Right lung (tissue), 10 donors: ENCODE measurements at places on chromosomes 11 and 22. TPM values are rescaled to one million over a fixed set of nuclear protein-coding genes. Genes with fewer than 3 reads are reported as not detected.
A peak's percentile ranks its signal among the peaks of the same experiment; 100 is the strongest.

- no peak for DNase-seq
These were observed 6.9 kb downstream of the SMCO4 start for GRCh38 chr11:93536101-93536861.

DNA sequence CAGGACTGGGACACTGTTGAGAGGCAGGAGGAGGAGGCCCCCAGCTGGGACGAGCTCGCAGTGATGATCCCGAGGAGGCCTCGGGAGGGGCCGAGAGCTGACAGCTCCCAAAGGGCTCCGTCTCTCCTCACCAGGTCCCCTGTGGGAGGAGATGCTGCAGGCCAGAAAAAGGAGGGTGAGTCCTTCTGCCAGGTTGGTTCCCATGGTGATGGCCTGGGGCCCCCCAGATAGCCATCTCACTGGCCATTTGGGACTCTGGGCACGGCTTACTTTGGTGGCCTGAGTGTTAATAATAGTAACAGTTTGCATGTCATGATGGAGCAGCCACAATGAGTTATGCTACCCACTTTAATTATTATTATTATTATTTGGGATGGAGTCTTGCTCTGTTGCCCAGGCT lies 18.9 kb downstream of the TRIOBP start:
- no peak for DNase-seq

The ISX gene
- 0.29 TPM for polyA plus RNA-seq

The ACRV1 gene
- polyA plus RNA-seq: 0.73 TPM

DNA sequence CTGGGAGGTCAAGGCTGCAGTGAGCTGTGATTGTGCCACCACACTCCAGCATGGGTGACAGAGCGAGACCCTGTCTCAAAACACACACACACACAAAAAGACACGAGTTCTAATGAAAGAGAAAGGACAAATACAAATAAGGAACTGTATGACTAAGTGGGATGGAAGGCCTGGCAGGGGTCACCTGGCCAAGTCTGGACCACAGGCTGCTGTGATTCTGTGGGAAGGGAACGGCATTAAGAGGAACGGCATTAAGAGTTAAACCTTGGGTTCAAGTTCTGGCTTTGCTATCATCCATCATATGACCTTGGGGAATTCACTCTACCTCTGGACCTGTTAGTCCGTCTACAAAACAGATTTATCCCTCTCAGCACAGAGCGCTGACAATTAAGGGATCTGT lies 47.7 kb downstream of the LRFN4 start:
- DNase-seq: no peak

GRCh38 chr11:131668500-131669400 lies 298.3 kb downstream of the NTM start:
- no peak for DNase-seq

DNA sequence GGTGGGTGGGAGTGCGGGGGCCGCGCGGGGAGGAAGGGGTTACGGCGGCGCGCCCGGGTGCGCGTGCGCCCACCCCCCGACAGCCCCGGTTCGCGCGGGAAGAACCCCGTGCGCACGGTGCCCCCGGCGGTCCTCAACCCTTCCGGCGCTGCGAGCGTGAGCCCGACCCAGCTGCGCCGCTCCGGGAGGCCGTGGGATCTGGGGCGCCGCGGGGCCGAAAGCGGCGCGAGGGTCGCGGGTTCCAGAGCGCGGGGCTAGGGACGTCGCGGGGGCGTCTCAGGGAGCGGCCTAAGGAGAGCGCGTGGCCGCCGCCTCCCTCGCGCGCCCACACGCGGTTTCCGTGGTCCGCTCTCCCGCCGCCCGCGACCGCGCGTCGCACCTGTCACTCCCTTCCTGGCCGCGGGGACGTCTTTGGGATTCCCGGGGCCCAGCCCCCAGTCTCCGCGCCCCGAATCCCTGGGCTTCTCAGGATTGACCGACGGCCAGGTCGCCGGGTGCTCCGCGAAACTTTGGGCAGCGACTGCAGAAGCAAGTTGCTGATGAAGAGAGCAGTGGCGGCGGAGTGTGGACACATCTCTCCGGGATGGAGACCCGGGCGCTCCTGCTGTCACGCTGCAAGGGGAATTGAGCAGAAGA lies 582 bp downstream of the SREBF2 start:
- DNase-seq: peak; percentile 52

GRCh38 chr11:21534288-21534687 lies 658.6 kb upstream of the ANO5 start:
- no peak for DNase-seq

GRCh38 chr11:100827934-100828661 lies 141.0 kb downstream of the ARHGAP42 start:
- DNase-seq: no peak

DNA sequence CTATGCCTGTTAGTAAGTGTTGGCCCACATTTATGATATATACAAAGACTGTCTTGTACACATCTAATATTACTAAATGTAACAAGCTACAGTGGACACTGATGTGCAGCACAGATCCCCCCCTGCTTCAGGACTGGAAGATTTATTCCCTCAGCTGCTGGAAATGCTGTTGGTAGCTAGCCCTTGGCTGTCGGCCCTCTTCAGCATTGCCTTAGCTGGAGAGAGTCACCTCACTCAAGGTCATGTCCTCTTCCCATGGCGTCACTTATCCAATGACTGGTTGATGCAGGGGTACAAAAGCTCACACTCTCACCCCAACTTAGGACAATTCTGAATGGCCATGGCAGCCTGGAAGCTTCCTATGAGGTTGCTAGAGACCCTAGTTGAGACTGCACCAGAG lies 312.7 kb downstream of the SOX6 start:
- DNase-seq: no peak

The ARRB1 gene
- polyA plus RNA-seq: 59.5 TPM

The TREH gene
- polyA plus RNA-seq: 0.16 TPM

DNA sequence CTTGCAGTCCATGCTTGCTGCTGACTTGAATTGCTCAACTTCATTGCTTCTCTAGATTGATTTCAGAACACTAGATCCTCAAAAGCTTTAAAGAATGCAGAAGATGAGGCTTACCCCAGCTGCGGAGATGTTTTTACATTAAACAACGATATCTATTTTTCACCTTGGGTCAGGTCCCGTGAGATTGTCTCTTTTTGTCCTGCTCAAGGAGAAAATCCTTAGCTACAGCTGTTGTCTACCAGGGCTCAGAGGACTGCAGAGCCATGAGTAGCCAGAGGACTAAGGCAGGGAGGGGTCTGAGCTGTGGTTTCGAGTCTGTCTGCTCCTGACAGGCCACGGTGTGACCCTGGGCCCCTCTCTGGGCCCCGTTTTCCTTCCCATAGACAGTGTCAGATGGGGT lies 51.4 kb downstream of the PKNOX2 start:
- DNase-seq: no peak

GRCh38 chr11:119607726-119608125 lies 121.3 kb downstream of the NECTIN1 start:
- DNase-seq: no peak

The MB gene
- polyA plus RNA-seq: 1.0 TPM

DNA sequence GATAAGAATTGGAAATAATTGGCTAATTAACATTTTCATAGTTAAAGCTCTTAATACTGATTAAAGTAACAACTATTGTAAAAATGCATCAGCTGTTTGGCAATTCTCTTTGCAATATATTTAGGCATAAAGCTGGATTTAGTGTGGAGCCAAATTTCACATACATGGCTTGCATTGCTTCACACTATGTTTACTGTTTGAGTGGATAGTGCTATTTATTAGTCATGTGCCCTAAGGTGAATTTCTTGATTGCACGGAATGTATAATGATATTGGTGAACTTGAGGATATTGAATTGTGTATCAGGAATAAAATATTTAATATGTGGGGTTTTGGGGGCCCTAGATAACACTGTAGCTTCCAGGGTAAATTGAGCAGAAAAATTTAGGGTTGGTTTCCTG lies 100.9 kb downstream of the AASDHPPT start:
- no peak for DNase-seq

The OR52I1 gene
- polyA plus RNA-seq: 0.10 TPM

GRCh38 chr11:18768472-18768901 lies 23.1 kb downstream of the PTPN5 start:
- no peak for DNase-seq

The ST14 gene
- polyA plus RNA-seq: 22.3 TPM

The PRR33 gene
- 0.21 TPM for polyA plus RNA-seq

- DNase-seq: no peak
These were observed 260.7 kb downstream of the MN1 start for GRCh38 chr22:27540656-27541396.

The ENTHD1 gene
- not detected for polyA plus RNA-seq

DNA sequence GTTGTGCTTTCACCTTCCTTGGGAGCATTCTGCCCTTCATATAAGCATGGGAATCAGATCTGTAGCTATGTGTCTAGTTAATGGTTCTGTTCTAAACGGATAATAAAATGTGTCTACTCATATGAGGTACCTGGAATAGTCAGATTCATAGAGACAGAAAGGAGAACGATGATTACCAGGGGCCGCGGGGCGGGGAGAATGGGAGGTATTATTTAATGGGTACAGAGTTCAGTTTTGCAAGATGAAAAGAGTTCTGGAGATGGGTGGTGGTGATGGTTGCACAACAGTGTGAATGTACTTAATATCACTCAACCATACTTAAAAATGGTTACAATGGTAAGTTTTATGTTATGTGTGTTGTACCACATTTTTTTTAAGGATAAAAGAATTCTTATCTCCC lies 10.0 kb upstream of the ABCC8 start:
- no peak for DNase-seq

- no peak for DNase-seq
These were observed 47.4 kb upstream of the CWF19L2 start for GRCh38 chr11:107504981-107505380.

The MAPK11 gene
- 12.2 TPM for polyA plus RNA-seq

The NUCB2 gene
- 113 TPM for polyA plus RNA-seq

DNA sequence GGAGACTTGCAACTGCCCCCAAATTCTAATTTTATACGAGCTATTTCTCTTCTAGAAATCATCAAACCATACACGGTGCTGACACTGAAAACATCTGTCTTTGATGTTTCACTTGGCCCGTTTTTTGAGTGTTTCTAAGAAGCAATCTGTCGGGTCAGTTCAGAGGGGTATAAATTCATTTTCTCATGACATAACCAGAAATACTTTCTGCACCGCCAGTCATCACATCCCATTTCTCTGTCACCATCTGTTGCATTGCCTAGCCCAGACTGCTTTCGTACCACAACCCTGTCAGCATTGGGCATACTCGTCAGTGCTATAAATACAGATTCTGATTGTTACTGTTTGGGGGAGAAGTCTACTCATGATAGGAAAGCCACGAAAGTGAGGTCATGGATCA lies 63.1 kb upstream of the CCDC90B start:
- no peak for DNase-seq

DNA sequence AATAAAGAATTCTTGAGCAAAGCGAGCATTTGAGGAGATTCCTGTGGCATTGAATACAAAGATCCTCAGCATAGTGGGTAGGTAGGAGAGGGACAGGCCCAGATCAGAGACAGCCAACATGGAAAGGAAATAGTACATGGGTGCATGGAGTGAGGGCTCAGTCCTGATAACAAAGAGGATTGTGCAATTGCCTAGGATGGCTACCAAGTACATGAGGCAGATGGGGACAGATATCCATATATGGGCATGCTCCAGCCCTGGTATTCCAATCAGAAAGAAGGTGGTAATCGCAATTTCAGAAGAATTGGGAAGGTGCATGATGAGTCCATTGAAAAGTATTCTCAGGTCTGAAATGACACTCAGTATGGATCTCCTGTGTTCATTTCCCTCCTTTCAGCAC lies 8.6 kb downstream of the OR51T1 start:
- DNase-seq: no peak

The OR52K1 gene
- polyA plus RNA-seq: 0.37 TPM

- DNase-seq: no peak
These were observed 9.2 kb downstream of the POU2AF3 start for GRCh38 chr11:111307472-111308108.

GRCh38 chr11:100240025-100240539 lies 447.0 kb upstream of the ARHGAP42 start:
- DNase-seq: no peak

The OR51I1 gene
- polyA plus RNA-seq: not detected

DNA sequence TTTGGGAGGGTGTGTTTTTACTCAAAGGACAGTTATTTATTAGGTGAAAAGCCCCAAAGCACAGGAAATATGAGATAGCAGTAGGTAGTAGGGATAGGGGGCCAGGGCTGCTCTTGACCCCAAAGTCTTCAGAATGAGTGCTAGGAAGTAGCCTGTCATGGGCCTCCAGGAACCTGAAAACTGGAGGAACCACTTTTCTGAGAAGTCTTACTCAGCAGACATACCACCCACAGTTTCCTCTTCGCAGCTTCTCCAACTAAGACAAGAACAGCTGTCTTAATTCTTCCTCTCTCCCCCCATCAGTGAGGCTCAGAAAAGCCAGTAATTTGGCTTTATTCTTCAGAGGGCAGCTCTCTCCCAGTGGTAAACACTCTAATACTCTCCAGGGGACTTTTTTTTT lies 84.0 kb upstream of the CTSC start:
- DNase-seq: no peak

The BRD1 gene
- polyA plus RNA-seq: 41.0 TPM

The OR2D2 gene
- not detected for polyA plus RNA-seq

The SLC22A25 gene
- polyA plus RNA-seq: 0.10 TPM

- no peak for DNase-seq
These were observed 128.2 kb downstream of the BRD1 start for GRCh38 chr22:49699476-49699875.

The TMEM179B gene
- polyA plus RNA-seq: 49.4 TPM

The SMIM38 gene
- polyA plus RNA-seq: 0.72 TPM

- DNase-seq: no peak
These were observed 12.8 kb upstream of the LMO1 start for GRCh38 chr11:8276528-8276927.

GRCh38 chr22:46023558-46023981 lies 46.6 kb upstream of the WNT7B start:
- no peak for DNase-seq

DNA sequence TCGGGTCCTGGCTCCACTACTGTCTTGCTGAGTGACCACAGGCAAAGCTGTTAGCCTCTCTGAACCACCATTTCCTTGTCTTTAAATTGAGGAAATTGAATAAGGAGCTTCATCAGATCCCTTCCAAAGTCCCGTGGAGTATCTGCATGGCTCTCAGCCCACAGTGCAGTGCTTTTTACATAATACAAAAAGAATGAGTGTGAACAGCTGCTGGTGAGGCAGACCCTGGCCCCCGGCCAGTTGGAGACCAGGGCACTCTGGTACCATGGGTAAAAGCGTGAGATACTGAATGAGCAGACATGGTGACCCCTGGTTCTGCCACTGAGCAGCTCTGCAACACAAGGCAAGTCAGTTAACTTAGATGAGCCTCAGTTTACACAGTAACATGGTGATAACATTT lies 86.8 kb downstream of the GALNT18 start:
- no peak for DNase-seq

- DNase-seq: no peak
These were observed 105.3 kb downstream of the MORC2 start for GRCh38 chr22:30863081-30863833.

The SMIM35 gene
- polyA plus RNA-seq: 0.27 TPM

The KCTD14 gene
- 11.1 TPM for polyA plus RNA-seq

- no peak for DNase-seq
These were observed 15.6 kb upstream of the FXYD2 start for GRCh38 chr11:117839936-117840813.

DNA sequence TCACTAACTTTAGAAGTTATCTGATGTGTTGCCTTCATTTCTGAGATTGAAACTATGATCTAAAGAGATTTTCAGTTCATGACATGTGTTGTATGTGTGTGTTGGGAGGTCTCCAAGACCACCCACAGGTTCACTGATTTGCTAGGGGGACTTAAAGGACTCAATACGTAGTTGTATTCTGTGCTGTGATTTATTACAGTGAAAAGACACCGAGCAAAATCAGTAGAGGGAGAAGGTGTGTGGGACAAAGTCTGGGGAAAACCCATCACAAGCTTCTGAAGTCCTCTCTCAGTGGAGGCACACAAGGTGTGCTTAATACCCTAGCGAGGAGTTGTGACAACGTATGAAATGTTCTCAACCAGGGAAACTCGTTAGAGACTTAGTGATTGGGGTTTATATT lies 35.6 kb downstream of the RNF169 start:
- DNase-seq: no peak
